T-helper 22 cell (primary cell): ENCODE measurements at places on chromosomes 5 and 9.

- DNase-seq = no peak
These were observed 11.1 kb downstream of the SMAD5 start for GRCh38 chr5:136143763-136144162.

GRCh38 chr9:85443190-85443598 is 298.6 kb downstream of the AGTPBP1 start:
- DNase-seq = no peak

GRCh38 chr9:134652291-134653225 is 11.0 kb downstream of the COL5A1 start:
- no peak for DNase-seq

DNA sequence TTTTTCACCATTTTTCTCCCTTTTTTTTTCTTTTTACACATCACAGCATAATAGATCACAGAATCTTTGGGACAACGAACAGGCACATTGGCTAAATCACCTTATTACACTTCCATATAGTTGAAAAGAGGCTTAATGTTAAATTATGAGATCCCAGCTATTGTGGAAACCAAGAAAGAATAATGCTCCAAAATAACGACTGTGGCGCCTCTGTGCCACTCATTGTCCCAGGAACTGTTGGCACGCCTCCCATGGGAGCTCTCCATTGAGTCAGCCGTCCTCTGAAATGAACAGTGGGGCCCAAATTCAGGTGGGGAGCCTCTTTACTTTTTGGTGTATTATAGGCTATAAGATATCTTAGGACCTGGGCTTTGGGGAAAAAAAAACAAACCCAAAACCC is 82.2 kb upstream of the NFIB start:
- DNase-seq = no peak

DNA sequence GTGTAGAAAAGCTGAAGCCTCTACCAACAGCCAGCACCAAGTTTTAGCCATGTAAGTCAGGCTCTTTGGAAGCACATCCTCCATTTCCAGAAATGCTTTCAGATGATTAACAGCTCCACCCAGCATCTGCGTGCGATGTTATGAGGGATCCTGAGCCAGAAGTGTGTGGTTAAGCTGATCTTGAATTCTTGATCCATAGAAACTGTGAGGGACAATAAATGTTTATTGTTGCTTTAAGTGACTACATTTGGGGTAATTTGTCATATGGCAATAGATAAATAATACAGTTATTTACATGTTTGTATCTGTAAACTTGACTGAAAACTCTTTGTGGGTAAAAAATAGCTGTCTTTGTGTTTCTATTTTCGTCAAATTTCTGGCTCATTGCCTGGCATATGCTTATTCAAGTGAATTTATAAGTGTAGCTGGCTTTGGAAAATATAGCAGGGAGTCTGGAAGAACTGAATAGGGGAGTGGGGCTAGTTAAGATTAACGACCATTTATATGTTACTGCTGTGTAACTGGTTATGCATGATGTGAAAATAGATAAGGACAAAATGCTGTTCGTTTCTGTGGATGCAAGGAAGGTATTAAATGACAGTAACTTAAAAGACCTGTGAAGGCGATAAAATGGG is 234.1 kb downstream of the LRRC70 start:
- no peak for DNase-seq

DNA sequence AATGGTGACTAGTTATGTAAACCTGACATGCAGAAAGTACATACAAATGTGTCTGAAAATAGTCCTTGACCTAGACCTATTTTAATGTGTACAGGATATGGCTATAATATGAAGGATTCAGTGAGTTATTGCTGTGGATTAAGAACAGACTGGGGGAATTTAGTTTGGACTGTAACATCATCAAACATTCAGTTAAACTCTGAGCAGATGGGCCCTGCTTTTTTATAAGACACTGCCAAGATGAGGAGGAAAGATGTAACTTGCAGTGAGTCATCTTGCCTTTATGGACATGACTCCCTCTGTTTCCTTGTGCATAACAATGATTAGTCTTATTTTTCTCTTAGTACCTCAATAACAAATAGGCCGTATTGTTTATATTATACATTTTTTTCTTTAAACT is 12.2 kb downstream of the PPP3R2 start:
- no peak for DNase-seq

DNA sequence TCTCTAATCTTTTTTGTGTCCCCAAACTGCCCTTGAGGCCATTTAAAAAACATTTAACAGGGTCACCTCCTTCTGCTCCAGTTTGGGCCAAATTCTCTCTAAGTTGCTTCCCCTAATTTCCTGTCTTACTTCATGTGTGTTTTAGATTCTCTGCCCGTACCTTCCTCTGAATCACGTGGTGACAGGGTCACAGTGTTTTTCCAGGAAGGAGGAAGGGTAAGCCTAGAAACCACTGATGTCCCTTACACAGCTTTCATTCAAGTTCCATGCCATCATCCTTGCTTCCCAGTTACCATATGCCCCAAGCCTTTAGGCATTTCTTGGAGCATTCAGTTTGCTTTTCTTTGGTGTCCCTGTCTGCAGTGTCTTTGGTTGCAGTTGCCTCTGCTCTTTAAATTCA is 42.4 kb upstream of the MACIR start:
- DNase-seq = no peak

GRCh38 chr9:132575811-132576210 is 6.6 kb upstream of the BARHL1 start:
- DNase-seq = no peak

GRCh38 chr5:10935536-10935935 is 174.5 kb upstream of the DAP start:
- no peak for DNase-seq

DNA sequence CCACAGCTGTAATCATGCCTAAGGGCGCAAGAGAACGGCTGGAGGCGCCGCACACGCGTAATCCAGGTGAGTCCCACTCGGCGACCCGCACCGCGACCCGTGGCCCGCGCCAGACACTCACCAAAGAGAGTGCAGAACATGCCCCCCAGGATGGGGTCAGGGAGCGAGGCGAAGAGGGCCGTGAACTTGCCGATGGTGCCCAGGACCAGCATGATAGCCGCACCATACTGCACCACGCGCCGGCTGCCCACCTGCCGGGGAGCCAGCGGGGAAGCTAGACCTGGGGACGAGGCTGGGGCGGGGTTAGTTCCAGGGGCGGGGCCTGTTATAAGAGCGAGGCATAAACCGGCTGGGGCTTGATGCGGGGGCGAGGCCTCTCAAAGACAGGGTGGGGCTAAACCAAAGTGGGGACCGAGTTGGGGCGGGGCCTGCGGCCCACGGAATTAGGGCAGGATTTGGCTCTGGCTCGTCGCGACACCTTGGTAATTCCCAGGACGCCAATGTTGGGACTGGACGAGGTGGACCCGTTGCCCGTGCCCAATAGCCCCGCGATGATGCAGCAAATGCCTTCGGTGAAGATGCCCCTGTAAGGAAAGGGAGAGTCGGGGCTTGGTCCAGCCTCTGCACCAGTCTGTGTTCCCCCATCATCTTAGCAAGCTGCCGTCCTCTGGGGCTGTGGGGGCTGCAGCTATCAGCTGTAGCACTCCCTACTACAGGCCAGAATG is 4.8 kb downstream of the SLC23A1 start:
- DNase-seq = no peak

DNA sequence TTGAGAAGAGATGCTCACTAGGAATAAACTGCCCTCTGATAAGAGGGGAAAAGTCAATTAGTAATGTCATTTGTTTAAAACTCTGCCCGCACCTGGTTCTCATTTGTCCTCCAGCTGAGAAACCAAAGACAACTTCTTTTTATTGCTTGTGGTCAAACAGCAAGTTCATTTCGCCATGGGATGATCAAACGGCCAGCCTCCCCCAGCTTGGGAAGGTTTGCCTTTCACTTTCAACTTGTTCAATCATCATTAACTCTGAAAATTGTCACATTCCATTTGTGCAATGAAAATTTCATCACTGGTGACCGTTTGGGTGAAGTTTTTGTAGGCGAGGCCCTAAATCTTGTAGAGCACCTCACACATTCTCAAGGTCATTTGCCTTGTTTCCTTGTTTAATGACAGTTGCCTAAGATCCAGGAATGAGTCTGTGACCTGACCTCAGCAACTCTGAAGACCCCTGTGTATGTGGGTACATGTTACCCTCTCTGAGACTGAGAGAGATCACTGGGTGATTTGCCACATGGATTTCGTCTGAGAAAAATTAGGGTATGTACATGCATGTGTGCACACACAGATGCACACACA is 117.7 kb downstream of the MARCHF3 start:
- DNase-seq = no peak

- DNase-seq = no peak
These were observed 23.5 kb downstream of the FAM163B start for GRCh38 chr9:133585481-133586351.

GRCh38 chr5:103648086-103648485 is 85.5 kb upstream of the NUDT12 start:
- DNase-seq = no peak

- peak; percentile 90 for DNase-seq
These were observed at the start of gene CAMSAP1 for GRCh38 chr9:135907431-135908092. Gene CAMSAP1, minus strand, starts transcription at chr9:135907546. Its CDS starts 387 bp downstream, at chr9:135907159.

DNA sequence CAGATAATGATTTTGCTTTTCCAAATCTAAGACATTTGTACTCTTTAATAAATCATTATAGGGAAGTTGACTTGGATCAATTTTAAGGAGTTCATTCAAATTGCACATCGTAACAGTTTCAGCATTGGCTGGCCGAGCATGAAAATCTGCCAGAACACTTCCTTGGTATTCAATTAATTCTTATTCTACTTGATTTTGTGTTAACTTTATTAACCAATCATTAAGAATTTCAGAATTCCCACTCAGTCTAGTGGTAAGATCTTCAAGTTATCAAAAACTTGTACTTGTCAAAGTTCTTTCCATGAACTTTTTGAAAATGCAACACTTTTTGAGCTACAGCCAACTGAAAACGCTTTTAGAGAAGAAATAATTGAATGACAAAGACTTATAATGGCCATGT is 565.8 kb downstream of the TLE1 start:
- DNase-seq = no peak

DNA sequence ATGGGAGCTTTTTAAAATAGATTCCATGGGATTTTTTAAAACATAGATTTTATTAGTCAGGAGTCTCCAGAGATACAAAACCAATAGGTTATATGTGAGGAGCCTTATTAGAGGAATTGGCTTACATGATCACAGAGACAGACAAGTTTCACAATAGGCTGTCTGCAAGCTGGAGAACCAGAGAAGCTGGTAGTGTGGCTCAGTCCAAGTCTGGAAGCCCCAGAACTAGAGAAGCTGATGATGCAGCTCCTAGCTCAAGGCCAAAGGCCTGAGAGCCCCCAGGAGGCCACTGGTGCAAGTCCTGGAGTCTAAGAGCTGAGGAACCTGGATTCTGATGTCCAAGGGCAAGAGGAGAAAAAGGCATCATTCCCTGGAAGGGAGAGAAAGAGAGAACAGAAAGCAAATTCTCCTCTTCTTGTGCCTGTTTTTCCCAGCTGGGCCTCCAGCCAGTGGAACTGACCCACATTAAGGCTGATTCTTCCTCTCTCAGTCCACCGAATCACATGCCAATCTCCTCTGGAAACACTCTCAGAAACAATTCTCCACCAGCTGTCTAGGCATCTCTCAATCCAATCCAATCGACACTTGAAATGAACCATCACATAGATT is 59.3 kb downstream of the AHRR start:
- no peak for DNase-seq

DNA sequence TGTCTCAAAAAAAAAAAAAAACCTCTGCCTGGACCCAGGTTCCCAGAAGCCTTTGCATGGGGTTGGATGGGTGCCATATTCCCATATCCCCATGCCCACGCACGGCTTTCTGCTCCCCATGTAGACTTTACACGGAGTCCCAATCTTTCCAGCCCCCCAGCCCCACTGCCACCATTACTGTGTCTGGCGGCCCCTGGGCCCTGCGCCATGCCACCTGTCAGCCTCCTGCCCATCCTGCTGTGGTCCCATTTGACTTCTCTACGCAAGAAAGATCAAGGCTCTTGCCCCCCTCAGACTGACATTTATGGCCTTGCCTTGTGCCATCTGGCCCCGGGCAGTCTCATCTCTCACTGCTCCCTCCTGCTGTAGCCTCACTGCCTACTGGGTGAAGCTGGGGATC is 6.5 kb upstream of the AK1 start:
- no peak for DNase-seq

GRCh38 chr9:130689937-130690700 is 3.5 kb upstream of the EXOSC2 start:
- no peak for DNase-seq

GRCh38 chr9:20929276-20929675 is 102.2 kb downstream of the HACD4 start:
- no peak for DNase-seq

- no peak for DNase-seq
These were observed 61.1 kb downstream of the LMNB1 start for GRCh38 chr5:126837906-126838539.

DNA sequence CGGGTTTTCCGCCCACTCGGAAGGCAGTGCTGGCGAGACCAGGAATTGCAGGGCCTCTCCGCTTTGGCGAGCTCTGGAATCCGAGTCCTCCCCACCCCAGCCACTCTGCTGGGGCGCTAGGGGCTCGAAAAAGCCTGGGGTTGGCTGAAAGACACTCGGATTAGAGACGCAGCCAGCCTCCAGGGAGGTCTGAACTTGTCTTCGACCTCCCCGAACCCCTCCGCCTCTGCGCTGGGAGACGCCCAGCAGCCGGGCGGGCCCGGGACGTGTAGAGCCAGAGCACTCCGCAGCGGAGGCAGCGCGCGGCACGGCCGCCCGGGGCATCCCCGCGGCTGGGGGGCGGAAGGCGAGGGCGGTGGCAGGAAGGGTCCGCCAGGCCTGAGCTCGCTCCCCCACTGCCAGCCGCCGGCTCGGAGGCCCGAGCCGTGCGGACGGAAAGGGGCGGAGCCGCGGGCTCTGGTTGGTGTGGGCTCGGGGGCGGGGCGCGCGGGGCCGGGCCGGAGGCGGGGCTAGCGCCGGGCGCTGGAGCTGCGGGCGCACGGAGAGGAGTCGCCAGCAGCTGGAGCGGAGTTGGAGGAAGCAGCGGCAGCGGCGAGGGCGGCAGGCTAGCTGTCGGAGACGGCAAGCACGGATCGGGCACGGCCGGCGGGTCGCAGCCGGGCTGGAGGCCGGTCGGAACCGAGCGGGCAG is at the start of gene PIK3R1:
Gene PIK3R1 (plus strand): TSS at position 549 of the 690 bp plus-strand sequence. CDS start 10,920 bp downstream, outside the sequence.
- DNase-seq = peak; percentile 85

DNA sequence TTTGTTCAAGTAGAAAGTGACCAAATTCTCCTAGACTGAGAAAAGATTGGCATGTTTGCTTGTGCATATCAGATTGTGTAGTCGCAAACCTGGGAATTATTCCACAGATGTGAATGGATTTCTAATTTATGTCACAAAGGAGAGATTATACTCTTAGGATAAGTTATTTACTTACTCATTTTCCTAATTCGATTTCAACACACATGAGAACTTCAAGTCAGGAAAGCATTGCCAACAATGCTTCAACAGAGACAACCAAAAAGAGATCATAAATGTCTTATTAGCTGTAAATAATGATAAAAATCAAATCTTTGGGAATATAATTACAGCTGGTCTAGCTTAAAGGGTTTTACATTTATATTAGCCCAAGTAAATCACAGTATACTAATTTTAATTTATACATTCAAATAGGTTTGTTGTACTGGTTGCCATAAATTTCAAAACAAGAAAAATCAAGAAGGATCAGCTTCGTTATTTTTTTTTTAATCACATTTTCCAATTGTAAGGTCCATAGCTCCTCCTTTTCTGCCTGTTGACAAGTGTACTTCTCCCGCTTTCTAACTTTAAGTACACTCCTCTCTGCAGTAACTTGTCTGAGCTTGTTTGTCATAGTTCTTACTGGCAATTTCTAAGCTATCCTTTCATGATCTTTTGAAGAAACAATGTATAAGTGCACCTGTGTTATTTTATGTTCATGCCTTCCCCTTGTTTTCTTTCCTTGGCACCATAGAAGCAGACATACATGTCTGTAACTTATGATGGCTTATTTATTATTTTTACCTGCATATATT is 246.6 kb downstream of the DEPDC1B start:
- no peak for DNase-seq

GRCh38 chr5:91229031-91229727 is 153.9 kb downstream of the ARRDC3 start:
- no peak for DNase-seq
